ENCODE measurements at places on chromosomes 7 and 10. TPM values are rescaled to one million over a fixed set of nuclear protein-coding genes. Genes with fewer than 3 reads are reported as not detected.

GRCh38 chr10:62632071-62632809 lies 172.3 kb upstream of the ADO start:
- DNase-seq, result no peak

The GNAT3 gene
- total RNA-seq, result not detected

DNA sequence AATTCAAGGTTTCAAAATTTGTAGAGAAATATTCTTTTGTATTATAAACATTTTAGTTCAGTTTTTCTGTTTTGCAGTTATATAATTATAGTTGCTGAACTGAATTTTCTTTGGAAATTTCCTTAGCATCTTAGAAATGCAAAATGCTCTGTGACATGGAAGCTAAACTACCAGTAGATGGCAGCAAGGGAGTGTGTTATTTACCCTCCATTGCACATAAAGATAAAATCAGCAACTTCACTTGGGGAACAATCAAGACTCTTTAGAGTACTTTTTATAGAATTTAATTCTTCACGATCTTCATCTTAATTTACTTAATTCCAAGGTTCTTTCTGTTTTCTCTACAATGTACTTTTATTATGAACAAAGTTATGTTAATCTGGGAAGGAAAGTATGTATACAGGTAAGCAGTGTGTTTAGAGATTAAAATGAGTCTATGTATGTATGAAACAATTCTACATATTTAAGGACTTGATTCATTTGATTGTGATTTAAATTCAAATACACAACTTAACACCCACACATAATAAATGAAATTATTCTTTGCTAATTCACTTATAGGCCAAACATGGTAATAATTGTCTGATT lies 404.2 kb downstream of the THSD7A start:
- peak; percentile 36 for DNase-seq

GRCh38 chr7:29435167-29435566 lies 128.5 kb upstream of the PRR15 start:
- no peak for DNase-seq

DNA sequence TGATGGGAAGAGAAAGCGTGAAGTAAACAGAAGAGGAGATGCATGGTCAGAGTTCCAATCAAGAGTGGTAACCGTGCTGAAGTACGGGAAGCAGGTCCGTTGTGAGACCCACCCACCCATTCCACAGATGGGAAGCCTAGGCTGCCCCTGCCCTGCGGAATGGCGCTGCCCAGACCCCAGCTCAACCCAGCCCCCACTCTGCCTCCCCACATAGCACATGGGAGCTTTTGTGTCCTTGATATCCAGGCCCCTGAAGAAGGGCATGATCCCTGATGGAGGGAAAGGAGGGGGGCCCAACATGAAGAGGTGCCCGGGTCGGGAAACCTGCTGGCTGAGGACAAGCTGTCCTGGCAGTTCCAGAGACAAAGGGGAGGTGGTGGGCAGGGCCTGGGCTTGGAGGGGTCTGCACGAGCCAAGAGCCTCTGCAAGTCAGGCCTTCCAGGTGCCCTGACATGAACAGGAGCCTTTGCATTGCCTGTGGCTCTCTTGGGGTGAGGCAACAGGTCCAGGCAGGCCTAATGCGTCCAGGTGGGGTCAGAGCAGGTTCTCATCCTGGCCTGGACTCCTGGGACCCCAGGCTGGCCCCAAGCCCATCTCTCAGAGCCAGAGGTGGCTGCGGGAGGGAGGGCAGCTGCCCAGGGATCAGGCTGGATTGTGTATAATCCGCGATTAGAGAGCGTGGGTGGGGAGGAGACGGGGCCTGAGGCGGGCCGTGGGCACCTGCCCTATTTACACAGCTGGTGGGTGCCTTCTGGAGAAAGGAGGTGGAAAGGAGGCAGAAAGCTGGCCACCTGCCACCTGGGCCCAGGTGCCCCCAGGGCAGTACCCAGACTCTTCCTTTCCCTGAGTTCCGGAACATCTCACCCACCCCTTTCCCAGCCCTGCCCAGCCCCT lies 23.5 kb downstream of the YKT6 start:
- DNase-seq, result no peak

GRCh38 chr7:143227806-143228205 lies 6.0 kb downstream of the TAS2R40 start:
- DNase-seq, result no peak

The GDF10 gene
- not detected for total RNA-seq

The DPYSL4 gene
- total RNA-seq, result 1.6 TPM

The CLRN3 gene
- total RNA-seq, result not detected

DNA sequence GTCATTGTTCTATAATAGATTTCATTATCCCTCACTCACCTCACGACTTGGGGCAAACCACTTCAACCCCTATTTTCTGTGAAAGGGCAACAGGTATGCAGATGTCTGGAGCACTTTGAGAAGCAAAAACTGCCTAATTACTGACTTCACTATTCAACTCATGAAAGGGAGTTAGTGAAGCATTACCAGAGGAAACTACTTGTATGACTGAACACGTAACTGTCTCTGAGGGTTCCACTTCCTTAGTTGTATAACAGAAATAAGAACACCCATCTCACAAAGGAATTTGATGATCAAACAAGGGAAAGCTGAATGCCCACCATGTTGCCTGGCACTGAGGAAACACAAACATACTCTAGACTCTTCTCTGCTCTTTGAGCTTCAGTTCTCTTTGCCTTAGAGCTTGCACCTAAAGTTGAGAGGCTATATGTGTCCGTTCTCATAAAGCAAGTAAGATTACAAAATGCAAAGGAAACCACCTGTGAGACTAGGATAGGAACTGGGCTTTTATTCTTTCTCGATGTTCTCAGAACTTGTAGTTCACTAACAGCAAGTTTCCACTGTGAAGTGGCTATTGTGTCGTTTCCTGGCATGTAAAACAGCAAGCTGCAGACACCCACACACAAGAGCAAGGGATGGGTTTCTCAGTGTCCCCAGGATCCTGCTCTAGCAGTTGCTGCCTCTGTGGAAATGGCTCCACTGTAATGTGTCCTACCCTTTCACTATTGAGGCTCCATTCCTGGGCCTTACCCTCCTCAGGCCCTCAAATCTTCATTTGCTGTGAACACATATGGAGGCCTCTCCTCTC lies 2.6 kb downstream of the TMEM243 start:
- no peak for DNase-seq

GRCh38 chr10:69687426-69687825 lies 57.4 kb downstream of the FAM241B start:
- DNase-seq, result peak; percentile 5

The ZPBP gene
- total RNA-seq, result not detected

The POLR2J2 gene
- total RNA-seq, result 1.1 TPM
